ENCODE measurements at places on chromosomes 3 and 15.

DNA sequence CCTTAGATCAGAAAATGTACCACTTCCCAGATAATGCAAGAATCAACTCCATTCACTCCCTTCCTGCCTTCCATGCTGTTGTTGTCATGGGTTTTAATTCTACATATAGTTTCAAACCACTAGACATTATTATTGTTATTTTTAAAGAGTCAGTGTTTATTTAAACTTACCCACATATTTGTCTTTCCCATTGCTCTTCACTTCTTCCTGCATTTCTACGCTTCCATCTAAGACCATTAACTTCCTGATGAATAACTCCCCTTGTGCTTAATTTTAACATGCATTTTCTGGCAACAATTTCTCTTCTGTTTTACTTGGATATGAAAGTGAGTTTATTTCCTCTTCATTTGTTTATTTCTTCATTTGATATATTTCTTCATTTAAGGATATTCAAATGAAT, 127.1 kb upstream of the FHIT start:
- DNase-seq: no peak

GRCh38 chr3:99128725-99129505, 227.4 kb upstream of the DCBLD2 start:
- DNase-seq: peak; percentile 88

DNA sequence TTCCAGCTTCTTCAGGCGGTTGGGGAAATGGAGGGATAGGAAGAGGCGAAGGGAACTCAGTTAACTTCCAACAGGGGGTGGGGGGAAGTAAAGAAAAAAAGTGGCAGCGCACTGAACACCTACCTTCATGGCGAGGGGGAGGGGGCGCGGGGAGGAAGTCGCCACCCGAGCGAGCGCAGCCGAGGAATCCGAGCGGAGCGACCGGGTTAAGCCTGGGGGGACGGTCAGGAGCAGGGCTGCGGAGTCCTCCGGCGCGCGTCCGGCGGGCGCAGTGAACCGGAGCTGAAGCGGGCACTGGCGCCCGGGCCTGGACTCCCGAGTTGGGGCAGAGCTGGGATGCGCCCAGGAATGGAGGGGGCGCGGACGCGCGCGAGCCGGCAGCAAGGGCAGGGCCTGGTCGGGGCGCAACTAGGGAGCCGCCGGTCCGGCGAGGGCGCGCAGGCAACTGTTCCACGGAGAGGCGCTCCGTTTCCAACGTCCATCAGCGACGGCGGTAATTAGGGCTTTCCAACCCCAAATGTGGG, at the start of gene WNT5A:
Gene WNT5A (minus strand): TSS at position 450 of the 524 bp plus-strand sequence. CDS start 321 bp downstream, at position 129.
- DNase-seq: peak; percentile 56

DNA sequence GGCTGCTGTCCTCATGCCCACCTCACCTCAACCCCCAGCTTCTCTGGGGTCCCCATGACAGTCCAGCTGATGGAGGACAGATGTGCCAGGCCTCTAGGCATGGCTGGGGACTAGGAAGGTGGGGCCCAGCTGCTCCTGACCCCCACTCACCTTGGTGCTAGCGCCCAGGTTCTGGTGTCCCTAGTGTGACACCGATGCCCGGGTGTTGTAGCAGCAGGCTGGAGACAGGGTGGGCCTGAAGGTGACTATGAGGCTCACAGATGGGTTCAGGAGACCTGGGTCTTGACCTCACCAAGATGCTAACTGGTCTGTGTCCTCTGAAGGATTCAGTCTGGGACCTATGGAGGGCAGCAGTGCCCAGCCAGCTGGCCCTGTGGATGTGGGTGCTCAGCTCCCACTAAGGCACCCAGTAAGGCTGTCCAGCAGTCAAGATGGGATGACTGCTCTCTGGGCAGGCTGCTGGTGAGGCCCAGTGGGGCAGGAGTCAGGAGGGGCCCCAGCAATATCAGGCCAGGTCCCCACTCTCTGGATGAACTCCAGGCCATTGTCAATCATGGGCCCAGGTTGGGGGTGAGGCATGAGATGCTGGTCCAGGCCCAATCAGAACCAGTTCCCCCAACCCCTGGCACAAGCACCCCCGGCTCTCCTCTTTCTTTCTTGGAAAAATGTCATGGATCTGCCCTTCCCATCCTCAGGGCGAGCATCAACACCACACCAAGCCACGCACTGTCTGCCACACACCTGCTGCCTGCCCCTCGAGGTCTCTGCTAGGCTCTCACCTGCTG, 33.0 kb downstream of the ALDH1L1 start:
- no peak for DNase-seq

DNA sequence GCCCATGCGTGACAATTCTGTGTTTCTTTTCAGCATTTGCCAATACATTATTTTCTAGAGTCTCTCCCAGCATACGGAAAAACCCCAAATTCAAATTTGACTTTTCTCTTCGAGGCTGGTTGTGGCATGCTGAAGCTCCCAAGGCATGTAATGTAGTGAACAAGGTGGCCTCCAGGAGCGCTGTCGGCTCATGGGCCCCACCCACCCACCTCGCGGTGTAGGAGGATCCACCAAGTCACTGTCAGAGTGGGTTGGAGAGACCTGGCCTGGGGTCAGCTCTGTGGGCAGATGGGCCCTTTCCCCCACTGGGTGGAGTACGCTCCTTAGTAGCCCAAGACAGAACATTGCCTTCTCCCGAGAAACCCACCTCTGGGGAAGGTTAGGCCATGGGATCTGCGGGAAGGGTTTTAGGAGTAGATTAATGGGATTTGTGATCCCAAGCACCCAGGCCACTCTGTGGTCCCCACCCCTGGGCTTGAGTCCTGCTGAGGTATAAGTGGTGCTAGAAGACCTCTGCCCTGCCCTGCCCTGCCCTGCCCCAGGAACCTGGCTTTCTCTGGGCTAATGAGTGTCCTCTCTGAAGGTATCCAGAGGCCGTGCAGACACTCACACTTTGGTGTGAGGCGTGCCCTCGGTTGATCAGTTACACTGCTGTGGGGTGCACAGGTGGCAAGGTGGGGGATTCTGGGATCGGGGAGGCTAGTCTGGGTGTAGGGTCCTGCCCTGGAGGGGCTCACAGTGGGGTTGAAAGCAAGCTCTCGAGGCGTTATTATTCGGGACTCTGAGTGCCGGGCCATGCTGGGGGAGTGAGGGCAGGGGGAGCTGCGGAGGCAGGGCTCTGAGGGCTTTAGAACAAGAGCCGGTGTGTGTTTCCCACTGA, 97.9 kb downstream of the APBA2 start:
- DNase-seq: no peak

All from MCF 10A (cell line).